Astrocyte (in vitro differentiated cells and primary cell): ENCODE measurements at places on chromosomes 5 and 9. TPM values are rescaled to one million over a fixed set of nuclear protein-coding genes. Genes with fewer than 3 reads are reported as not detected.

FGF1 gene
- total RNA-seq: 42.2 and 70.9 TPM in 2 replicates

HEMGN gene
- not detected in 2 replicates for total RNA-seq

PTPN3 gene
- 0.79 and 1.1 TPM in 2 replicates for total RNA-seq

NDUFAF2 gene
- total RNA-seq: 43.9 and 46.0 TPM in 2 replicates

FST gene
- total RNA-seq: 39.1 and 57.1 TPM in 2 replicates

CDX1 gene
- total RNA-seq: 0.50 TPM in 1 of 2 replicates, not detected in the other

C7 gene
- 0.66 TPM in 1 of 2 replicates, not detected in the other for total RNA-seq

ANKRD34B gene
- 0.10 and 0.20 TPM in 2 replicates for total RNA-seq

DNA sequence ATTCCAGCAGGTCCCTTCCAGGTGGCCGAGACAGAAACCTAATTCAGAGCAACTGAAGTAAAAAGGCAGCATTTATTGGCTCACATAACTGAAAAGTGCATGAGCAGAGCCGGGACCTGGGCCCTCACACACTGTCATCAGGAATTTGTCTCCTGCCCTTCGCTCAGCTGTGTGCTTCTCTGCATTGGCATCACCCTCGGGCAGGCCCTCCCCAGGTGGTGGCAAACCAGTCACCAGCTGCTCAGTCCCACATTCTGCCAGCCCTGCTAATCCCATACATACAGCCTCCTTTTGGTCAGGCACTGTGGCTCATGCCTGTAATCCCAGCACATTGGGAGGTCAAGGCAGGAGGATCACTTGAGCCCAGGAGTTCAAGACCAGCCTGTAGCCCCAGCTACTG lies 11.5 kb upstream of the CPLX2 start:
- H3K36me3 ChIP-seq: no peaks in the 10 kb centered on the region
- H3K27ac ChIP-seq: no peak overlapping the region
- H3K4me1 ChIP-seq: no peaks in the 10 kb centered on the region
- H3K27me3 ChIP-seq: peaks cover 2% of the 10 kb centered on the region
- no peak overlapping the region for H3K4me3 ChIP-seq
- no peak for DNase-seq

GRCh38 chr9:19223724-19224123 lies 6.8 kb upstream of the DENND4C start:
- H3K36me3 ChIP-seq: no peaks in the 10 kb centered on the region
- no peak overlapping the region for H3K4me3 ChIP-seq
- no peak overlapping the region for H3K27ac ChIP-seq

- no peaks in the 10 kb centered on the region for H3K27me3 ChIP-seq
- no peak overlapping the region for H3K27ac ChIP-seq
- no peaks in the 10 kb centered on the region for H3K4me1 ChIP-seq
- H3K4me3 ChIP-seq: no peak overlapping the region
Measured at GRCh38 chr5:56918054-56918453, 8.7 kb downstream of the SETD9 start.

- no peaks in the 10 kb centered on the region for H3K36me3 ChIP-seq
- no peaks in the 10 kb centered on the region for H3K27me3 ChIP-seq
- H3K27ac ChIP-seq: no peak overlapping the region
- DNase-seq: no peak
Measured at GRCh38 chr9:27457445-27457844, 66.6 kb upstream of the IFNK start.

GRCh38 chr9:72882117-72882775 lies 70.6 kb downstream of the ALDH1A1 start:
- no peak for DNase-seq
- H3K36me3 ChIP-seq: no peaks in the 10 kb centered on the region
- no peaks in the 10 kb centered on the region for H3K27me3 ChIP-seq
- no peak overlapping the region for H3K27ac ChIP-seq

DNA sequence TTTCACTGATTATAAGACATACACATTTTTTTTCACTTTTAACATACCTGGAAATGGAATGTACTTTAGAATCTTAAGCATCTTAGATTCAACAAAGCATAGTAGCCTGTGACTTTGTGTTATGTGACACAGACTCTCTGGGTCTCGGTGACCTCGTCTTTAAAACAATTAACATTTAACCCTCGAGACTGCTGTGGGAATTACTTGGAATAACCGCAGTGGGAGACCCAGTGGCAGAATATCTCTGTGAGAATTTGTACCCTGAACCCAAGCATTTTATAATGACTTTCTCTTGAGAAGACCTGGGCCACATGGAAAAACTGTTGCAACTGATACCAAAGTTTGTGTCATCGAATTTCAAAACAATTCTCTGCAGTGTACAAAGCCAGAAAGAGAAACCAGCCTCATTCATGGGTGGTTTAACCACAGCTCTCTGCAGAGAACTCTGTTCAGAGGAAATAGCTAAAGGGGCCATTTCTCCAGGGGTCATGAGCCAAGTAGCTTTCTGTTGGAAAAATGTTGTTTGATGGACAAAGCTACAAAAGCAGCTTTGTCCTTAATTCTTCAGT lies 10.0 kb upstream of the RETREG1 start:
- no peaks in the 10 kb centered on the region for H3K36me3 ChIP-seq
- no peak overlapping the region for H3K4me3 ChIP-seq
- no peaks in the 10 kb centered on the region for H3K4me1 ChIP-seq
- DNase-seq: no peak
- no peak overlapping the region for H3K27ac ChIP-seq
- H3K27me3 ChIP-seq: peaks cover 23% of the 10 kb centered on the region

DNA sequence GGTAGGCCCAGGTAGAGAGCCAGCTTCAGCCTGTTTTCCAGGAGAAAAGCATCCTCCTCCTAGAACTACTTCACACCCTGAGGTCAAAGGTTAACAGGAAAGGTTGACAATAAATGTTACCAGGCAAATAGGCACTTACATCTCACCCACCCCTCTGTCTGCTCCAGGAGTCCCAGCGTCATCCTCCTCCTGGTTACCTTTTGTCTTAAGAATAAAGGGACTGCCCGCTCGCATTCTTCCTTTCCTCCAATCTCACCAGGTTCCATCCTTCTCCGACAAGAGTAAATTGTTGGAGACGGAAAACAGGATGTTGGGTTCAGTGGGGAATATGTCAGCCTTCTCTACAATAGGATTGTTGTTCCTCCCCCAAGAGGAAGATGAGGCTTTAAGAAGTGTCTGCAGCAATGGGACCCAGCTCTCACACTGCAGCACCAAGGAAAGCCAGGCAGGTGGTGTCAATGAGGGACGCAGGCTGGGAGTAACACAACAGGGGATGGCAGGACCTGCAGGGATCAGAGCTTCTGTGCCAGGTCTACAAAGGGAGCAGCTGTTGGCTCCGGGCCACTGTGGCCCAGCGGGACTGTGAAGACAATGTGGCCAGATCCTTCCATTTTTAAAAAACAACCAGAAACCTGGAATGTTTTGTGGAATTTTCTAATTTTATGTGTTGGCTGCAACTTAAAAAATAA lies 29.0 kb downstream of the FAT2 start:
- no peak for DNase-seq
- H3K36me3 ChIP-seq: no peaks in the 10 kb centered on the region
- H3K4me3 ChIP-seq: no peak overlapping the region
- no peak overlapping the region for H3K27ac ChIP-seq
- H3K4me1 ChIP-seq: no peaks in the 10 kb centered on the region

- H3K27me3 ChIP-seq: no peaks in the 10 kb centered on the region
- no peak overlapping the region for H3K27ac ChIP-seq
- no peak for DNase-seq
Measured at GRCh38 chr5:54553659-54554207, 36.2 kb downstream of the SNX18 start.

- no peaks in the 10 kb centered on the region for H3K36me3 ChIP-seq
- H3K4me1 ChIP-seq: peaks cover 9% of the 10 kb centered on the region
- H3K27ac ChIP-seq: no peak overlapping the region
- no peak overlapping the region for H3K4me3 ChIP-seq
- DNase-seq: no peak
- no peaks in the 10 kb centered on the region for H3K27me3 ChIP-seq
Measured at GRCh38 chr5:5062525-5063302, 77.4 kb upstream of the ADAMTS16 start.

DNA sequence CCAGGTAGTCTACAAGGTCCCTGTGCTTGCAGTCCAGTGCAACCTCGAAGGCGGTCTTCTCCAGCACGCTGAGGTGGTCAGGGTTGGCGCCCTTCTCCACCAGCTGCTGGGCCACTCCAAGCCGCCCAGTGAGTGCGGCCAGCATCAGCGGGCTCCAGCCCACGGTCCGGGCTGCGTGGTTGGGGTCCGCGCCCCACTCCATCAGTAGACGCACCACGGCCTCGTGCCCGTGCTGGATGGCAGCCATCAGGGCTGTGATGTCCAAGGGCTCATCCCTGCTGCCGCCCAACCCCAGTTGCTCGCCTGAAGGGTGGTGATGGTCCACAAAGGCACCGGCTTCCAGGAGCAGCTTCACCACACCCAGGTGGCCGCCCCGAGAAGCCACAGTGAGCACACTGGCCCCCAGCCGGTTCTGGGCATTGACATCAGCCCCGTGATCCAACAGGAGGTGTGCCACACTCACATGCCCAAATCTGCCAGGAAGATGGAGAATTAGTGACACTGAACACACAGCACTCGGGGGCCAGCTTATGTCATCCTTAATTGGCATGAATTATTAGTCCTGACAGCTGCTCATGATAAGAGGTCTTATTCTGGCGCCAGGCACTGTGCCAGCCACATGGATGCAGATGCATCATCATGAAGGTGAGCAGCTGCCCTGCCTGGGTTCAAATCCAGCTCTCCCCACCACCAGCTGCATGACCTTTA lies 6.1 kb downstream of the ANKS6 start:
- no peak overlapping the region for H3K27ac ChIP-seq
- no peaks in the 10 kb centered on the region for H3K27me3 ChIP-seq
- no peak overlapping the region for H3K4me3 ChIP-seq
- no peaks in the 10 kb centered on the region for H3K36me3 ChIP-seq
- peaks cover 10% of the 10 kb centered on the region for H3K4me1 ChIP-seq

DNA sequence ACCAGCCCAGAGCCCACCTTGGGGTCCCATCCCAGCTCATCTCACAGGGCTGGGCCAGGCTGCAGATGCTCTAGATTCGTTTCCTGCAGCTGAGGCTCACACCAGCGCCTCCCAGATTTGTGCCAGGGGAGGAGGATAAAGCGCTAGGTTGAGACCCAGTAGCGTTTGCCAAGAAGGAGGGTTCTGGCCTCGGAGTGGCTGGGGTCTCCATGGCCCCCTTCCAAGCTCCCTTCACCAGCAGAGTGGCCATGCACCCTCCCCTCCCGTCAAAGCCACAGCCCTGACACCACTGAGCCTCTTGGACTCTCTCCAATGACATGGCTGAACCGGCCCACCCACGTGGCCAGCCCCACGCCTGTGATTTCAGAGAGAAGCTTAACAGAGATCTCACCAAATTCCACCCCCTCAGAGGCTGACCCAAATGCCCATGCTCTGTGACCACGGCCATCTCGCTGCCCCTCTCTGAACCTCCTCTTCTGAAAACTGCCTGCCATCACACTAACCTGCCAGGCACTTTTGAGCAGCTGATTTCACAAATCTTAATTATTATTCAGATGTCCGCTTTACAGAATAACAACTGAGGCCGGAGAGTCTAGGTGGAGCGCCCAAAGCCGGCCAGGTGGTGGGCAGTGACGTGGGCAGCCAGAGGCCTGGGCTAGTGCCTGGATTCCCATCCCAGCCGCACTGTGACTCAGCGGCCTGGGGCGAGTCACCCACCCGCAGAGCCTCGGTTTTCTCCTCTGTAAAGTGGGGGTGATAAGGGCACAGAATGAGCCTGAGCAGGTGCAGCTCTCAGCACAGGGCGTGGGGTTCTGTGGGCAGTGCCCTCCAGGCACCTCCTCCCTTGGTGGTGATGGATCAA lies 155.7 kb downstream of the C9orf50 start:
- H3K4me3 ChIP-seq: no peak overlapping the region
- H3K27ac ChIP-seq: peak overlapping the region; percentile 31
- H3K36me3 ChIP-seq: no peaks in the 10 kb centered on the region
- DNase-seq: peak; percentile 71
- no peaks in the 10 kb centered on the region for H3K27me3 ChIP-seq
- H3K4me1 ChIP-seq: peaks cover 23% of the 10 kb centered on the region

DNA sequence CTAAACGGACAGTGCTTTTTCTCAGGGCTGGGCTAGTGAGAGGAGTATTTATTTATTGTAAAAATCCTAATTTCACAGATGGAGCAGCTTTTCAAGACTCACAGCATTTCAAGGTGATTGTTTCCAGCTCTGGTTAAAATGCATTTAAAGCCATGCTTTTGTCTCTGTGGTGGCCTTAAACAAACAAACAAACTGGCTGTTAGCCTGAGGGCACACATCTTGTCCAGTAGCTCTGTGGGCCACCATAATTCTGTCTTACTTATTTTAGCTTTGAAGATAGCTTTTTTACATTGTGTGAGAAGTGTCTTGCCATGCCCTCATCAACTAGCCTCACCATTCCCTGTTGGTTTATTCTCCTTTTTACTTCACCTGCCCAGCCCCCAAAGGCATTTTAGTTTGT lies 218.2 kb downstream of the PSAT1 start:
- H3K27ac ChIP-seq: no peak overlapping the region
- H3K4me3 ChIP-seq: no peak overlapping the region
- H3K36me3 ChIP-seq: no peaks in the 10 kb centered on the region
- no peaks in the 10 kb centered on the region for H3K27me3 ChIP-seq
- no peak for DNase-seq

- H3K4me3 ChIP-seq: no peak overlapping the region
- no peaks in the 10 kb centered on the region for H3K27me3 ChIP-seq
Measured at GRCh38 chr9:128838338-128838737, 8.7 kb upstream of the SPOUT1 start.

DNA sequence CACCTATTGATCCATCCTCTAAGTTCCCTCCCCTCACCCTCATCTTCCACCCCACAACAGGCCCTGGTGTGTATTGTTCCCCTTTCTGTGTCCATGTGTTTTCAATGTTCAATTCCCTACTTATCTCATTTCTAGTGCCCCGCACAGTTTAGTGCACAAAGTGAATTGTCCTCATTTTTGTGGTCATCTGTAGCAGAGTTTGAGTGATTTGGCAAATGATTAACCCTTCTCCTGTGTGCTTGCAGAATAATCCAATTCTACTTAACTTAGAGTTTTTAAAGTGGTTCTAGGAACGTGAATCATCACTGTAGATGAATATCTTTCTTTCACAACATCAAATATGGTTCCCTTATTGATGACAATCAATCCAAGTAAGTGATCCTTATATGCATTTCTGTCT lies 6.3 kb upstream of the HAPLN1 start:
- DNase-seq: peak; percentile 86
- H3K4me1 ChIP-seq: peaks cover 16% of the 10 kb centered on the region
- H3K4me3 ChIP-seq: no peak overlapping the region

- H3K36me3 ChIP-seq: no peaks in the 10 kb centered on the region
- no peaks in the 10 kb centered on the region for H3K27me3 ChIP-seq
- no peak overlapping the region for H3K27ac ChIP-seq
- H3K4me1 ChIP-seq: no peaks in the 10 kb centered on the region
- H3K4me3 ChIP-seq: no peak overlapping the region
Measured at GRCh38 chr5:58775701-58776262, 192.9 kb downstream of the RAB3C start.

GRCh38 chr5:136056336-136056735 lies 27.5 kb downstream of the TGFBI start:
- peaks cover 55% of the 10 kb centered on the region for H3K36me3 ChIP-seq
- no peak for DNase-seq
- H3K4me1 ChIP-seq: peaks cover 79% of the 10 kb centered on the region
- peak overlapping the region; percentile 95 for H3K27ac ChIP-seq
- H3K4me3 ChIP-seq: no peak overlapping the region
- H3K27me3 ChIP-seq: no peaks in the 10 kb centered on the region
